ENCODE measurements at places on chromosomes 7 and 10. TPM values are rescaled to one million over a fixed set of nuclear protein-coding genes. Genes with fewer than 3 reads are reported as not detected.

- DNase-seq: no peak
Observed at GRCh38 chr10:33265621-33266020, 68.8 kb downstream of the NRP1 start.

Gene CNNM1
- 0.32 TPM for total RNA-seq

DNA sequence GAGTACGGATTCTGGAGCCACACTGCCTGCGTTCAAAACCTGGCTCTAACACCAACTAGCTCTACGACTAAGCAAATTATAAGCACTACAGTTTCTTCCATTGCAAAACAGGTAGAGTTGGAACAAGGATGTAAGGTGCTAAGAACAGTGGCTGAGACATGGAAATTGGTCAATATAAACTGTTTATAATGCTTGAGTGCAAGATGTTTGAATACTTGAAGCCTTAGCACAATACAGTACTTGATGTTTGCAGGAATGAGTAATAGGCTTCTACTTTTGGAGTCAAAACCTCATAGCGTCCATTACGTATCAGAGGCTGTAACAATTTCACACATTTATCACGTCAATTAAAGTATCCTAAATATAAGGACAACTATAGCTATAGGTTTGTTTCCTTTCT, 6.9 kb downstream of the NT5C2 start:
- no peak for DNase-seq

Gene HOXA3
- 4.6 TPM for total RNA-seq

Gene EPDR1
- 99.6 TPM for total RNA-seq

DNA sequence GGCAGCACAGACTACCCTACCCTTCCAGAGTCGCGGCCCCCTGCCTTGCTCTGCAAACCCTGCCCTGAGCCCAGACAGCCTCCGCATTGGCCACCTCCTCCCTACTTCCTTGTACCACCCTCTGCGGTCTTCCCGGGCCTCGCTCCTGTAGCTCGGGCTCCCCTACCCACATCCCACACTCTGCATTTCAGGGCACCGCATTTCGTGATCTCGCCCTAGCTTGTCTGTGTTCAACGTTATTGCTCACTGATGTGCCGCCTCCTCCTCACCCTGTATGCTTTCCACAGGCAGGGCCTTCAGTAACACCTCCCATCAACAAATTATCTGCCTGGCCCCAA, 6.6 kb downstream of the PDIA4 start:
- no peak for DNase-seq

DNA sequence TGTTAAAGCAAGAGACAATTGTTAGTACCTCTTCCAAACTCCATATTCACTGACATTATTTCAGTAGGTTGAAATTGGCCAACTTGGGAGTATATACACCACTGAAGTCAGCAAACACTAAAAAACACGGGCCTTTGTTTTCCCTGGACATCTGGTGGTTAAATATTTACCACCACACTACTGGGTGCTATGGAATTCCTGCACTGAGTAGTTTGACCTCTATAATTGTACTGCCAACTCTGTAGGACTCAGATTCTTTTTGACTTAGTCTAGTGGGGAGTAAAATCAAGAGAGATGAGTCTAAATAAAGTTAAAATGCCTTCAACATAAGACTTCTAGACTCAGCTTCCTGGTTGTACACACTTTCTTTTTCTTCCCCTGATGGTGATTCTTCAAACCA, 41.3 kb upstream of the TES start:
- peak; percentile 56 for DNase-seq

DNA sequence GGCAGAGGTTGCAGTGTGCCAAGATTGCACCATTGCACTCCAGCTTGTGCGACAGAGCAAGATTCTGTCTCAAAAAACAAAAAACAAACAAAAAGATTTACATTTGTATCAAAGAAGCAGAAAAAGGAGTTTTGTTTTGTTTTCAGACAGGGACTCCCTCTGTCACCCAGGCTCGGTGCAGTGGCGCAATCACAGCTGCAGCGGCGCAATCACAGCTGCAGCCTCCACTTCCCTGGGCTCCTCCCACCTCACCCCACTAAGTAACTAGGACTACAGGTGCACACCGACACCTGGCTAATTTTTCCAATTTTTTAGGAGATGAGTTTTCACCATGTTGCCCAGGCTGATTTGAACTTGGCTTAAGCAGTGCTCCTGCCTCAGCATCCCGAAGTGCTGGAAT, 1.8 kb downstream of the ARMC10 start:
- DNase-seq: no peak

Gene GRM3
- not detected for total RNA-seq

Measured in LHCN-M2 (cell line).